Stimulated activated CD4-positive, alpha-beta T cell treated with anti-CD3 and anti-CD28 coated beads, TNF-alpha, amount 100 ng/mL, for 48 hours (primary cell): ENCODE measurements at places on chromosomes 13 and 19.

DNA sequence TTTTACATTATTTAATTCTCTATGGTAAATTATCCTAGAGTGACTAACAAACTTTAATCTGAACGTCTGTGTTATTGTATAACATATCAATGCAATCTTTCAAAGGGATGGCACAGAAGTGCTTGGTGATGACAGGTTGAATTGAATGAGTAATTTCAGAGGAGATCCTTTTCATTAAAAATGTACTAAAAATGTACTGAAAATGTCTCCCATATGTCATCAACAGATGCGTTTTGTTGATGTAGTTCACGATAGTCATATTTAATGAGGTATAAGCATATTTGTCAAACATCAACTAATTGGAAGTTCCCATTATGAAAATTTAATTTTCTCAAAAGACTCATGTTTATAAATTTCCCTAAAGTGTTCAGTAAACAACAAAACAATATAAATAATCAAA is 1434.7 kb upstream of the PCDH20 start:
- no peak for DNase-seq

GRCh38 chr19:29676586-29676985 is 11.3 kb downstream of the PLEKHF1 start:
- no peak for DNase-seq

- no peak for DNase-seq
Observed at GRCh38 chr19:6228551-6229215, 51.1 kb downstream of the MLLT1 start.

DNA sequence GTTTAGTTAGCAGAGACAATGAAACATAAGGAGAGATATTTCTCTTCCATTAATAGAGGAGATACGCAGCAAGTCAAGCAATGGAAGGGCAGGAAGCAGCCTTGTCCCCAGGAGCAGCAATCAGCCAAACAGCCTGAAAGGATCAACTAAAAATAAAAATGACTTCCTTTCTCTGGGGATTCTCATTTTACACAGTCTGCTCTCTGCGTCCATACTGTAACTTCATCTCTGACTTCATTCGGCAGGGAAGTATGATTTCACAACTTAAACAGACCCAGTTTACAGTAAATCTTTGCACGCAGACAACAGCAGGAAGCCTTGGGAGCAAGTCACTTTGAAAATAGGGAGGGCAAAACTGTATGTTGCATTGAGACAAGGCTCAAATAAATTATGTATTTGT is 826.7 kb downstream of the DIAPH3 start:
- DNase-seq = no peak

- no peak for DNase-seq
Observed at GRCh38 chr19:31613683-31614219, 264.5 kb upstream of the TSHZ3 start.

DNA sequence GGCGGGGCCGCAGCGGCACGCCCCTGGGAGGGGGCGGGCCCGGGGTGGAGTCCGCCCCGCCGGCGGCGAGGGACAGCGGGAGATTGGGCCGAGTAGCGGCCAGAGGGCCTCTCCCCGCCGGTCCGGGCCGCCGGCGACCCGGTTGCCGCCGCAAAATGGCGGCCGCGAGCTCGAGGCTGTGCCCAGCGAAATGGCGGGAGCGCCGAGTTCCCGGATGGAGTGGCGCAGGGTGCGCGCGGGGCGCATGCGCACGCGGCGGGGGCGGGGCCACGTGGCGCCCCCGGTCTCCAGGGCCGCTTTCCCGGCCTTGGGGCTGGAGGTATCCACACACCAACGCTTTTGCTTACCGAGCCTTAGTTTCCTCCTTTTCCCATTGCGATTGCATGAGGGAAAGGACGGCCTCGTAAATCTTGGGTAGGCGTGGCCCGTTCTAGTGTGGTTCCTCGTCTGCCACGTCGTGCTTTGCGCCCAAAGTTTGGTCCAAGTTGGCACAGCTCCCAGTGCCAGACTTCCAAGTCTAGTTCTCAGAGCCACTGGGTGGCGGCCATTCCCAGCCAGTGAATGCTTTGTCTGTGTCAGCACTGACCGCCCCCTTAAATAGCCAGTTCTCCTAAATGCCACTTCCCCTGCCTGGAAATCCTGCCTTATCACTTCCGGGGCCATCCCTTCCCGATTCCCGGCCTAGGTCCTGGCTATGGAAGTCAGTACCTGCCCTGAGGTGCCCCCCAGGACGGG is 513 bp downstream of the CIRBP start:
- DNase-seq = peak; percentile 85

DNA sequence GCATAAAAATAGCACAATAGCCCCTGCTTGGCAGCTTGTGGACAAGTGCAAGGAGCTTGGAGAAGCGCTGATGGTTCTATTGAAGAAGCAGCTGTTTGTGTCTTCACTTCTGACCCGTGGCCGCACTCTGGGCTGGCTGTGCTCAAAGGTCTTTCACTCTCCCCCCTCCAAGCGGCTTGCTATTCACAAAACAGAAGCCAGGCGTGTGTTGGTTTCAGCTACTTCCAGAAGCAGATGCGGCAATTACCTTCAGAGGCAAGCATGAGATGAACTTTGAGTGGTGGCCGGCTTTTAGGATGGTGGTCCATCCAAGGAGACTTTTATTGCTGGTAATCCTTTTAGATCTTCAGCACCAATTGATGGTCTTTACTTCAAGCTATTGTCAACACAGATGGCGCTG is 188.5 kb upstream of the ARGLU1 start:
- DNase-seq = no peak

GRCh38 chr13:62482351-62482750 is 1066.7 kb upstream of the PCDH20 start:
- no peak for DNase-seq

- no peak for DNase-seq
Observed at GRCh38 chr19:44813070-44813840, 4.4 kb downstream of the BCAM start.

GRCh38 chr19:3397266-3398022 is 31.1 kb downstream of the NFIC start:
- no peak for DNase-seq

- no peak for DNase-seq
Observed at GRCh38 chr13:96273196-96273595, 183.3 kb downstream of the HS6ST3 start.

GRCh38 chr13:114185182-114185971 is 6.3 kb downstream of the CFAP97D2 start:
- DNase-seq = no peak

- DNase-seq = no peak
Observed at GRCh38 chr13:97414392-97414791, 19.6 kb upstream of the RAP2A start.

DNA sequence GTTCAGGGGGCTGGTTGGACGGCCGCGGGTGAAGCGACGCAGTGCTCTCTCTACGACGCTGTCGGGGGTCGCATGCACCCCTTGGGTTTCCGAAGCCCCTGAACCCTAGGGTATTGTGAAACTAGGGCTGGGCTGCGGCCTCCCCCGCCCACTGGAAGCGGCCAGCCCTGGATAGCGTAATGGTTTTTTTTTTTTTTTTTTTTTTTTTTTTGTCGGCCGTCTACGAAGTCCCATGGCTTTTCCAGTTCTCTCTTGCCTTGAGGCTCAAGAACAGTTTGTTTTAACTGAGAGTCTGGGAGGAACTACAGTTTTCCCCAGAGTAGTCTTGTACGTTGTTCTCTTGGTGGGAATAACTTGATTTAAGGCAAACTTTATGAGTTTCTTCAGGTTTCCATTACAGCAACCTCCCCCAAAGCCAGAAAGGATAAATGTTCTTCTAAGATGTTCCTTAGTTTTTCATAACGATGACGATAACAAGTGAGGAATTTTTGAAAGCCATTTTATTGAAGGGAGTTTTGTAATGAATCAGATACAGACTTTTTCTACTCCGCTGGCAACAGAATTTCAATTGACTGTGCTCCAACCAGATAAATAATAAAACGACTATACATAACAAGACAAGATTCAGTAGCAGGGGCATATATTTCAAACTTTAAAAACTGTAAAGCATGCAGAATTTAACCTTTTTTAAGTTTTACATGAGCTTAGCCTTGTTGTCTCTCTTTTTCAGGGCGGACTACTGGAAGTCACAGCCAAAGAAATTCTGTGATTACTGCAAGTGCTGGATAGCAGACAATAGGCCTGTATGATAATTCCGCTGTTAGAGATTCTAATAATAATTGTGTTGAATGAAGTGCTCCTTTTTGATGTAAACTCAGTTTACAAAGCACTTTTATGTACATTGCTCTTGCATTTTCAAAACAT is 867 bp downstream of the WBP4 start:
- no peak for DNase-seq

- no peak for DNase-seq
Observed at GRCh38 chr19:12606796-12607195, 3.8 kb downstream of the ZNF490 start.

GRCh38 chr13:48346583-48346982 is 43.0 kb downstream of the RB1 start:
- DNase-seq = no peak

GRCh38 chr13:58804832-58805231 is 1173.3 kb downstream of the PCDH17 start:
- DNase-seq = no peak

DNA sequence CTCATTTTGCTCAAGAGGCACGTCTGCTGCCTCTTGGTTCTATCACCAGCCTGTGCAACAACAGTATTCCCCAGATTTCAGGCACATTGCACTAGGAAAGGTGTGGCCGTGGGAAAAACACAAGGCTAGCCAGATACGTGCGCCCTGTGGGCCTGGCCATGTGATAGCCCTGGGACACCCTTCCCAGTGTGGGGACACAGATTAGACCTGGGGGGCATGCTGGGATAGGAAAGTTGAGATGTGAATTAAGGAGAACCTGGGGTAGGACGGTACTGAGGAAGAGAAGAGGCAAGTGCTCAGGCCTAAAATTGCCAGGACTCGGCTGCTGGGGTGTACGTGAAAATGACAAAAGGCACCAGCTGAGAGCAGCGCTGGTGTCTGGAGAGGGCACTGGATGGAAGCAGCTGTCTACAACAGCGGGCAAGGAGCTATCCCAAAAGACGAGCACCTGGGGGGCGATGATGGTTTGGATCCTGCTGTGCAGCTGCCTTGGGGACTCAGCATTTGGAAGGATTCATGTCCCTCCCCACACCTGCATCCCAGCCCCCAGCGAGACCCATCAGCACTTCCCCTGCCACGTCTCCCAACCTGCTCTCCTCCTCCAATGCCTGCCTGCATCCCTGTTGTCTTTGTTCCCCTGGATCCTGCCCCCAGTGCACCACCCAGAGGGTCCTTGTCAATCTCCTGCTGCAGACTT is 54.3 kb downstream of the GGACT start:
- no peak for DNase-seq

GRCh38 chr13:110258876-110259631 is 47.9 kb downstream of the COL4A1 start:
- DNase-seq = no peak

GRCh38 chr13:23999424-23999823 is 102.1 kb upstream of the C1QTNF9B start:
- no peak for DNase-seq

DNA sequence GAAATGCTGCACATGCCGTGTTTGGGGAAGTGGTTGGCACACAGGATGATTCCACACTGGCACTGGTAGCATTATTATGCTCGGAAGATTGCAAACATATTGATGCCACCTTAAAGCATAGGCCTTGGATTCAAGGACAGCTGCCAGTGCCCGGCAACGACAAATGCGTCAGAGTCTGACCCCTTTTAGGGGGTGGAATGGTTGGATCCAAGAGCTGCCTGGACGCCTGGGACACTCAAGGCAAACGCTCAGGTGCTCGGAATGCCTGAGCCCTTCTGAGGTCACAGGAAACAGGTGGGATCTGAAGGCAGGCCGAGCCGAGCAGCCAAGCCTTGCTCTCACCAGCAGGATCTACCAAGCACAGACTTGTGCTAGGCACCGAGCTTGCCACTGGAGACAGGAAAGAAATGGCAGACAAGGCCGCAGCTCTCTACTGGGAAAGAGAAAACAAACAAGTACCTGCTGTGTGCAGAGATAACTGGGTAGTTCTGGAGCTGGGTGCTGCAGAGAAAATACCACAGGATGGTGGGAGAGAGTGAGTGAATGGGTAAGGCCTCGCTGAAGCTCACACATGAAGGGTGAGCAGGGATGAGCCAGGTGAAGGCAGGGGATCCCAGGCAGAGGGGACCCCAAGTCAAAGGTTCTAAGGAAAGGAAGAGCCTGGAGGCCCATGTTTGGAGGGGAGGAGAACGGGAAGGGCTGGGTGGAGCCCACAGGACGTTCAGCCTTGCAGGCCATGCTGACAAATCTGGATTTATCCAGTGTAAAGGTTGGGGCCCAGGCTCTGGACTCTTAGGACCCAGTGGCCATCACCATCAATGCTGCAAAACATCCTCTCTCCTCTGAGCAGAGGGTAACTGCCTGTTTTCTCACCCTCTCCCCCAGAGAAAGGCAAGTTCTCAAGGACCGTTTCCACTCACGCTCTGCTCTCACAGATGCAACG is 9.2 kb downstream of the RANBP3 start:
- no peak for DNase-seq

DNA sequence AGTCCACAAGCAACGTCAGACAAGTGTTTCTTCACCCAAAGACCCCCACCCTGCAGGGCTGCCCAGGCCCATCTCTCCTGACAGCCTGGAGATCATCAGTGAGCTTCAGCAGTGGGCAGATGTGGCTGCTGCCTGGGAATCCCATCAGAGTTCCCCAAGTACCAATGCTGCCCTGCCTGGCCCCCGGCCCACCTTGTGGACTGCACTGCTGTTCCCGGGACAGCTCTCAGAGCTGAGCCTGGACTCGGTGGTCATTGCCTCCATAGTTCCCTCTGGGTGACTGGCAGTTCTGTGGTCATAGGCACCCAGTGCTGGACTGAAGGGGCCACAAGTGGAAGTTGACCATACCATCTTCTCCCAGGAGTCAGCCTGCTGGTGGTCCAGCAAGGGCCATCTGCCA is 24.5 kb upstream of the ZNF492 start:
- DNase-seq = no peak

GRCh38 chr19:2306281-2306806 is 1.6 kb downstream of the LINGO3 start:
- DNase-seq = no peak

GRCh38 chr19:2235381-2236063 is 607 bp downstream of the PLEKHJ1 start:
- no peak for DNase-seq

GRCh38 chr19:12757544-12758274 is 6.1 kb downstream of the BEST2 start:
- no peak for DNase-seq

DNA sequence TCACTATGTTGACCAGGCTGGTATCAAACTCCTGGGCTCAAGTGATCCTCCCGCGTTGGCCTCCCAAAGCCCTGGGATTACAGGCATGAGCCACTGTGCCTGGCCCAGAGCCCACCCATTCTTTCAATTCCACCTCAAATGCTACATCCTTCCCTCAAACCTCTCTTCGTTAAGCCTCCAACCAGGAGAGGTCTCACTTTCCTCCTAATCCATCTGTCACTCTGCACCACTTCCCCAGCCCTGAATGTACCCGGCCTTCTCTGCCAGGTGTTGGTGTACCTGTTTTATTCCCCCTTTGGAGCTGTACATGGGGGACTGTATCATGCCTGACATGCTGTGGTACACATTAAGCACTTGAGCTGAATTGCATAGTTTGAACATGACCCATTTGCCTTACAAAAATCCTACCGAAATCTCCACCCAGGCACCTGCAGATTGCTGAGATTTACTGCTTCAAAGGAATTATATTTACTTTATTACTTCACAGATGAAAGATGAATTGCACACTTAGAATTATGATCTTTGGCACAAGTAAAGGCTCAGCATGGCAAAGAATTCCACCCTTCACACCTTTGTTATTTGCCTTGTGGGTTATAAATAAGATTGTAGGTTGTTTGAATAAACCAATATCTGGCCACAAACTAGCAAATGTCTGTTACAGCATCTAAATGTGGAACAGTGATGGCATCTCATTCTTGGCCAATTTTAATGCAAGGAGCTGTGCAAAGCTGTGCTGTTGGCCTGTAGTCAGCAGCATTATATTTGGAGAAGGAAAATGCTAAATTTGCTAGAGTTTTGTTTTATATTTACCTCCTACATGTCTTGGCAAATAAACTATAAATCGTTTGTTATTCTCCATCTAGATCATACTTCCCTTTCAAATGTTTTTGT is 15.6 kb upstream of the WASF3 start:
- no peak for DNase-seq
